NK-92 treated with Interleukin-12 subunit alpha and Interleukin-12 subunit beta, amount 100 ng/mL, for 24 hours (cell line): ENCODE measurements at places on chromosomes 7 and 10.
A peak's percentile ranks its signal among the peaks of the same experiment; 100 is the strongest.

DNA sequence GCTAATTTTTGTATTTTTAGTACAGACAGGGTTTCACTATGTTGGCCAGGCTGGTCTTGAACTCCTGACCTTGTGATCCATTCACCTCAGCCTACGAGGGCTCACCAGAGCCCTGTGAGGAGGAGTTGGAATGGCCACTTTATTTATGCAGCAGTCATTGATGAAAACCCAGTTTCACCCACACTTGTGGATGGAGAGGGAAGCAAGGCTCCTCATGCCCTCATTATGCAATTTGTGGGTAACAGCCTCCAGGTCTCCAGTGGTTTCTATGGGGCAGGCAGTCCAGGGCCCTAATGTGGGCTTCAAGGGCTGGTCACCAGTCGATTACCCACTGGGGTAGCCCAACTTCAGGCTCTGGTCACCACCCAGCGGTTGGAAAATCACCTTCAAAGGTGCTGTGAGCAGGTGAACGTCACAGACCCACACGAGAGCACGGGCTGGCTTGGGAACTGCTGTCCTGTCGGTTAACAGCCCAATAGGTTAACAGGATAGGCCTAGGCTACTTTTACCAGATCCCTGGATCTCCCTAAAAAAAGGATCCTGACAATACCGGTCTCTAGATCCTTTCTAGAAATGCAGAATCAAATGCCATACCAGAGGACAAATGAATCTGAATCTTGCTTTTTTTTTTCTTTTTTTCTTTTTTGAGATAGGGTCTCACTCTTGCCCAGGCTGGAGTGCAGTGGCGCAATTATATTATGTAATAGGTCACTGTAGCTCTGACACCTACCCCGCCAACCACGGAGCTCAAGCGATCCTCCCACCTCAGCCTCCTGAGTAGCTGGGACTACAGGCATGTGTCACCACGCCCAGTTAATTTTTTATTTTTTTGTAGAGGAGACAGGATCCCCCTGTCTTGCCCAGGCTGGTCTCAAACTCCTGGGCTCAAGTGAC lies 97.8 kb downstream of the SLC37A3 start:
- DNase-seq: no peak

DNA sequence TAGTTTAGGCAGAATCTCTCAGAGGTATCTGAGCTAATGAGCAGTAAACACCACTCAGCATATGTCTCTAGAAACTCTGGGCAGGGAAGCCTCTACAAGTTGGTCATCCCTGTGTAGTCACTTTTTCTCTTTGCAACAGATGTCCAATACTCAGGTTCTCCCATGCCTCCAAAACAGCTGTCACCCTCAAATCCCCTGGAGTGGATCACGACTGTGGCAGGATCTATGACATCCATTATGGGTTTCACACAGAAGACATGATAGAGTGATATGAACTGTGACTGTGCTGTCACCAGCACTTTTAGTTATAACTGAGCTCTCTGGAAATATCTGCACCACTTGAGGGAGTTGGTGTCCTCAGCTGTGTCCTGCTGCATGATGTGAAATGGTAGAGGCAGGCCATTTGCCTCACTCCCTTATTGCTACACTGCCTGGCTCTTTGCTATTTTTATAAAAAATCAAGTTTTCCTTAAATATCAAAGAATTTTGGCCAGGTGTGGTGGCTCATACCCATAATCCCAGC lies 24.1 kb upstream of the ZNRF2 start:
- no peak for DNase-seq

DNA sequence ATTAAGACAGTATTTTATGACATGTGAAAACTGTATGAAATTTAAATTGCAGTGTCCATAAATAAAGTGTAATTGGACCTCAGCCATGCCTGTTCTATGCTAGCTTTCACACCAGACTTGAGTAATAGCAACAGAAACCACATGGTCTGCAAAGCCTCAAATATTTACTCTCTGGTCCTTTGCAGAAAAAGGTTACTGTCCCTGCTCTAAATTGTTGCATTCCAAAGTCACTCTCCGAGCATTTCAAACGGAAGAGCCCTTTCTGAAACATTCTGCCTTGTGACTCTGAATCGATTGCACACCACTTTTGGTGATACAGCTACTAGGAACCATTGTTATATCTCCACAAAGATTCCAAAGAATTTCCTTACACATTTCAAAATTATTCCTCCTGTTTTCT lies 81.0 kb upstream of the STK17A start:
- no peak for DNase-seq

GRCh38 chr7:14988941-14989340 lies 86.4 kb upstream of the DGKB start:
- no peak for DNase-seq

GRCh38 chr7:29285444-29285793 lies 90.8 kb downstream of the CHN2 start:
- DNase-seq: peak; percentile 12
